ENCODE measurements at places on chromosomes 6 and 20.

- DNase-seq: no peak
Observed at GRCh38 chr6:7207720-7208119, 100.0 kb downstream of the RREB1 start.

GRCh38 chr6:108251252-108251651 is 9.6 kb downstream of the SNX3 start:
- DNase-seq: no peak

DNA sequence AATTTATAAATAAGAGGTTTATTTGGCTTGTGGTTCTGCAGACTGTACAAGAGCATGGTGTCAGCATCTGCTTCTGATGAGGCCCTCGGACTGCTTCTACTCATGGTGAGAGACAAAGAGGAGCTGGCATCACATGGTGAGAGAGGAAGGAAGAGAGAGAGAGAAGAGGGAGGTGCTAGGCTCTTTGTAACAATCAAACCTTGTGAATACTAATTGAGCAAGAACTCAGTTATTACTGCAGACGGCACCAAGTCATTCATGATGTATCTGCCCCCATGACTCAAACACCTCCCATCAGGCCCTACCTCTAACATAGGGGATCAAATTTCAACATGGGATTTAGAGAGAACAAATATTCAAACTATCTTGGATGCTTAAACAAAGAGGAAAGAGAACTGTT is 6.3 kb upstream of the SIRPG start:
- peak; percentile 64 for DNase-seq

DNA sequence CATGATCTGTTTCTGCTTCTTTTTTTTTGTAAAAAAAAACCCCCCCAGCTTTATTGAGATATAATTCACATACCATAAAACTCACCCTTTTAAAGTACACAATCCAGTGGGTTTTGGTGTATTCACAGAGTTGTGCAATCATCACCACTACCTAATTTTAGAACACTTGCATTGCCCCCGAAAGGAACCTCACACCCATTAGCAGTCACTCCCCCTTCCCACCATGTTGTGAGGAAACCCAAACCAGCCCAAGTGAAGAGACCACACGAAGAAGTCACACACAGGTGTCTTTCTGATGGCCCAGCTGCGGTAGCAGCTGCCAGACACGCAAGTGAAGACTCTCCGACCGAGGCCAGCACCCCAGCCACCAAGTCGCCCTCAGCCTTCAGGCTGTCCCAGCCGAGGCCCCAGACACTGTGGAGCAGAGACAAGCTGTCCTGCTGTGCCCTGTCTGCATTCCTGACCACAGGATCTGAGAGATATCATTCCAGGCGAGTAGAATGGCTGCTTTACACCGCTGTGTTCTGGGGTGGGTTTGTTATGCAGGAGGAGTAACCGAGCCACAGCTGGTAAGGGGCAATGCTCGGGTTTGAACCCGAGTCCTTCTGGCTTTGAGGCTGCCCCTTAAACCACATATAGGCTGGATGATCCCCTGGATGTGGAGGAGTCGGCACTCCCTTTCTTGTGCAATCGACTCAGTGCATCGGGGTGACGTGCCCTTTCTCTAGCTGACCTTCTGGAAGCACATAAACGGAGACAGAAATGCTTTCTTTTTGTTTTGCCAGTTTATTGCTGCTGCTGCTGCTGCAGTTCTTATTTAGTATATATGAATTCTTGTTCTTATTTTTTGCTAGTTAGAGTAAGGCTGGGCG is 59.1 kb upstream of the PTPN1 start:
- DNase-seq: peak; percentile 37

DNA sequence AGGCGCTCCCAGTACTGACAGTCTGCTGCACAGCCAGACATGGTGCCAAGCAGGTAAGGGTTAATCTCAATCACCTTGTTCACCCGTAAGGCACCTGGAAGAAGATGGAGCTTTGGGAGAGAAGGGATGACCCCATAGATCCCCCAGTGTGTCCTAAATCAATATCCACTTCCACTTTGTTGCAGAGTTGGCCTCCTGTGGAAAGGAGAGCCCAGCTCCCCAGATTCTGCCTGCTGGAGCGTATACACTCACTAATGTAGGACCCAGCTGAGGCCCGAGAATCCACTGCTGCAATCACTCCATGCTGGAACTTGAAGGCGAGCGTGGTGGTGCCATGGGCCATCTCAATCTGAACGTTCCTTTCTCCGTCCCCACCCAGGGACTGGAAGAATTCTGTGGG is 1.2 kb downstream of the PSMB8 start:
- no peak for DNase-seq

DNA sequence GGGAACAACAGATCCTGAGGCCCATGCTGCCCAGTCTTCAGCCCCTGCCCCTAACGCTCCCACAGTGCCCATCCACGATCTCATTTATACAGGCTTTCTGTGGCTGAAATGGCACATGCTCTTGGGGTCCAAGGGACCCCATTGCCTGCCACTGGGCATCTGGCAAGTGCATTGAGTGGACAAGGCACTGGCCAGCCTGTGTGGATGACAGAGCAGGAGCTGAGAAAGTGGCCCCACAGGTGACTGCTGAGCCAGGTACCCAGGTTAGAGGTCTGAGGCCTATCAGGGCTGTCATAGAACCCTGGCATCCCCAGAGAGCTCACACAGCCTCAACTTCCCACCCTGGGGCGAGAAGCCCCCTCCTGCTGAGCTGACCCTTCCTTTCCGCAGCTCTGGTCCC is 86.0 kb upstream of the NXT1 start:
- no peak for DNase-seq

GRCh38 chr6:1827984-1828793 is 218.5 kb downstream of the FOXC1 start:
- DNase-seq: no peak

DNA sequence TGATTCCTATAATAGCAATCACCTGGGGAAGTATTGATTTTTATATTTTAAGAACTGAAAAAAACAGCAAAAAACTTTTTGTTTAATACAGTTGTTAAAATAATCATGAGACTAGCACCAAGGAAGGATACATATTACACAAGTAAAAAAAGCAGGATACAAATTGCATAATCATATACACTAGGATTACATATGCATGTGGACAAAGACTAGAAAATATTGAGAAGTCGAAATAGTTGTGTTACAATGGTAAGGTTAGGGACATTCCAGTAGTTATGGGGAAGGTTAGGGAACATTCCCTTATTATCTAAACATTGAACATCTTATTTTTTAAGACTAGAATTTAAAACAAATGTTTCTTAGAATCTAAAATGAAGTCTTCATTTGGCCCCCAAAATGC is 9.5 kb downstream of the NUS1 start:
- DNase-seq: no peak
